ENCODE measurements at places on chromosomes 2 and 18. TPM values are rescaled to one million over a fixed set of nuclear protein-coding genes. Genes with fewer than 3 reads are reported as not detected.

ZC3H6 gene
- total RNA-seq = 20.1 TPM

- no peak overlapping the region for H3K27ac ChIP-seq
- no peaks in the 10 kb centered on the region for H3K36me3 ChIP-seq
- no peaks in the 10 kb centered on the region for H3K4me1 ChIP-seq
These were observed 19.3 kb upstream of the CPS1 start for GRCh38 chr2:210536973-210537650.

DNA sequence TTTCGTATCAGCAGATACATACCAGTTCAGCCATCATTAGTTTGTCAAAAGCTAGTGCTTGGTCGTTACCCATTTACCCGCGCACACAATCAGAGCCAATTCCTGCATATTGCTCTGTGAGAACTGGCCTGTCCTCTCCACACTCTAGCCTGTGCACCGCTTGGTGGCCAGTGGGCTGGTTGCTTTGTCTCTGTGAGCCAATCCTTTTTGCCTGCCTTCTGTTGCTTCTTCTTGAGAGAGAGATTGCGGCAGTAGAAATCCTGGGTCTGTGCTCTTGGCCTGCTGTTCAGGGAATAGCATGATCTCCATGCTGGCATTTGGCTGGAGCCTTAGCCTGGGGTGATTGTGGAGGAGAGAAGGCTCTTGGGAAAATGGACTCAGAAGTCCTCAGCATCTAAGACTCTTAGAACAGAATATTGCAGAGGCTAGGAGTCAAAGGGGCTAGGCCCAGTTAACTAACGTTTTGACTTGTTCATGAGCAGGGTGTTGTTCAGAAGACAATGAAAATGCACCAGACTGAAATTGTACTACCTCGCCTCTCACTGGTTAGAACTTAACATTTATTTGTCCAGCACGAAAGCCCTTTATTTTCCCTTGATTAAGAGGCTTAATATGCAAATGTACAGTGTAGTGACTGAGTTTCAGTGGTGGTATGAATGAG lies 37.1 kb downstream of the MAP4K4 start:
- no peak for DNase-seq
- H3K27ac ChIP-seq = no peak overlapping the region
- no peak overlapping the region for H3K4me3 ChIP-seq
- H3K4me1 ChIP-seq = peaks cover 42% of the 10 kb centered on the region

HOXD13 gene
- not detected for total RNA-seq

GALNT3 gene
- total RNA-seq = 63.4 TPM

KIAA2012 gene
- not detected for total RNA-seq

DNA sequence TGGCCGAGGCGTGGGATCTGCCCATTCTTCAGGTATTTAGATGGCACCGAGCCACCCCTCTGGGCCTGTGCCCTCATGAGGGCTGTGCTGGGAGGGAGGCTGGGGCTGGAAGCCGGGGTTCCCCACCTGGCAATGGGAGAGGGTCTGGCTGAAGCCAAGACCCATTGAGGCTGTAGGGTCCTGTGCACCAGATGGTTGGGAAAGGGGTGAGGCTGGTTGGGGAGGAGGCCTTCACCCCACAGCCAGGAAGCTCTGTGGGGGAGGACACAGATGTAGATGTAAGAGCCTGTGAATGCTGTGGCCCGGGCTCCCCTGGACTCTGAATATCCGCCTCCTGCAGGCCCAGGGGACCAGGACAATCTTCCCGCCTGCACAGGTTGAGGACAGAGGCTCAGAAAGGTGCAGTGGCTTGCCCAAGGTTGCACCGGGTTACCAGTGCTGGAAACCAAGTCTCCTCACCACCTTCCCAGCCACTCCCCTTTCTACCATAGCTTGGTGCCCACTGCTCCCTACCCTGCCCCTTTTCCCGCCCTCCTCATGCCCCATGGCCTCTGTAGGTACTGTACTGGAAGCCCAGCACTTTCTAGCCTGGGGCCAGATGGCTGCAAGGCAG lies 49.7 kb downstream of the PDCL3 start:
- no peaks in the 10 kb centered on the region for H3K36me3 ChIP-seq
- H3K27ac ChIP-seq = no peak overlapping the region
- no peaks in the 10 kb centered on the region for H3K27me3 ChIP-seq
- H3K4me3 ChIP-seq = no peak overlapping the region
- no peaks in the 10 kb centered on the region for H3K4me1 ChIP-seq
- DNase-seq = no peak

GRCh38 chr2:222592176-222592575 lies 63.7 kb downstream of the FARSB start:
- H3K36me3 ChIP-seq = no peaks in the 10 kb centered on the region
- no peak overlapping the region for H3K27ac ChIP-seq
- no peak overlapping the region for H3K4me3 ChIP-seq
- no peaks in the 10 kb centered on the region for H3K27me3 ChIP-seq
- DNase-seq = no peak
- peaks cover 22% of the 10 kb centered on the region for H3K4me1 ChIP-seq

DNA sequence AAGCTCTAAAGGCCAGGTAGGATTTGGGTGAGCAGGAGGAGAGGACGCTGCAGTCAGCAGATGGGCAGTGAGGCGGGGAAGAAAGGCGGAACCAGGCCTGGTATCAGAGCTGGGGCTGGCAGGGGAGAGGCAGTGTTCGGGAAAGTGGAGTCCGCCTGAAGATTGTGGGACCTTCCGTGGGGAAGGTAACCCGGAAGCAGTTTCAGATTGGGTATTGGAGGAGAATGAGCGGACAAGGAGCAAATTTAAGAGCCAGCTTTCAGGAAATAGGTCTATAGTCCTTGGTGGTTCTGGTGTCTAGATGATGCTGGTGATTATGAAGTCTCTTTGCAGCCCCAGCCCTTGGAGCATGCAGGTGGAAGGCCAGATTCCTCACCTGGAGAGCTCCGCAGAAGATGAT lies 51.0 kb downstream of the TCF7L1 start:
- no peaks in the 10 kb centered on the region for H3K36me3 ChIP-seq
- H3K27me3 ChIP-seq = no peaks in the 10 kb centered on the region
- H3K4me1 ChIP-seq = peaks cover 43% of the 10 kb centered on the region
- no peak overlapping the region for H3K27ac ChIP-seq

PLEKHH2 gene
- 27.5 TPM for total RNA-seq

DNA sequence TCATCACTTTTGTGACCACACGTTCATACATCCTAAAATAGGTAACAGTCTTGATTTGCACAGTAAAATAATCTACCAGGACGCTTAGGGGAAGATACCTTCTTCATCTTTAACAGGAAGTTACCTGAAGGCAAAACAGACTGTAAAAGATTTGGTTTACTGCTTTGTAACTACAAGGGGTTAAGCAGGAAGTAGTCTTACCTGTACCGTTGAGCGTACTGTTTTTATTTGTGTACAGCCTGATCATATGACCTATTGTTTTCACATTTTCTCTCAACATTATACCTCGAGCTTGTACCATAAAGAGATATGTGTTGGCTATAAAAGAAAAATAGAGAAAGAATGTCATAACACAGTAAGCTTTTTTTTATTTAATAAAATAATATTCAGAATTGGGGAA lies 18.3 kb downstream of the B4GALT6 start:
- no peak overlapping the region for H3K4me3 ChIP-seq
- no peak for DNase-seq
- H3K4me1 ChIP-seq = no peaks in the 10 kb centered on the region
- no peak overlapping the region for H3K27ac ChIP-seq
- no peaks in the 10 kb centered on the region for H3K36me3 ChIP-seq

MEIS1 gene
- total RNA-seq = 11.8 TPM

DNA sequence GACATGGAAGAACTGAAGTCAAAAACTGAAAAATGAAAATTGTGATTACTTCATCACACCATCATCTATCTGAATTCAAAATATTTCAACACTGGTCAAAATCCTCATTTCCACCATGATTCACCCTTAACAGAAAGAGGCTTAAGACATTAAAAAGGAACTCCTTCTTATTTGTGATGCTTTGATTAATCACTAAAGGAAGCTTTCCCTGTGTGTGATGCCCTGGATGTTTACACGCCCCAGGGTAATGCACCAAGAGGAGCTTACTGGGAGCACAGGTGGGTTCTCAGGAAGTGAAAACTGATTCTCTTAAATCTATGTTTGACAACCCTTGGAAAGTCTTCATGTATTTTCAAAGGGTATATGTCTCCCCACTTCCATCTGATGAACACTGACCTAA lies 11.5 kb downstream of the GRB14 start:
- no peak for DNase-seq
- no peaks in the 10 kb centered on the region for H3K36me3 ChIP-seq
- H3K27ac ChIP-seq = no peak overlapping the region
- H3K27me3 ChIP-seq = no peaks in the 10 kb centered on the region
- H3K4me3 ChIP-seq = no peak overlapping the region

DNA sequence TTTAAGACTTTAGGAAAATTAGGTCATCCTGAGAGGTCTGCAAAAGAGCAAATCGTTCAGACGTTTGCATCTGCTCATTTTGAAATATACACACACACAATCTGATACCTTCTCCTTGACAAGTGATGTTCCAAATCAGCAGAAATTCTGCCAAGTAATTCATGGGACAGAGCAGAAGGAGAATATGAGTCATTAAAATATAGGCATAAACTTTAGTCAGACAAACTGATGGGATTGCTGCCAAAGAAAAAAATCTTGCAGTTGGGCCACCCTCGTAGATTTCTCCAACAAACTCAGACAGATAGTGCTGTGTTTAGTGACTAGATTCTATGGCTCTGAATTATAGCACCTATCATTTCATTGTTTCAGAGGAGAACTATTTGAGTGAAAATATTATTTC lies 336.3 kb downstream of the NYAP2 start:
- H3K27me3 ChIP-seq = no peaks in the 10 kb centered on the region
- no peak overlapping the region for H3K27ac ChIP-seq
- H3K4me1 ChIP-seq = no peaks in the 10 kb centered on the region
- DNase-seq = no peak
- H3K36me3 ChIP-seq = no peaks in the 10 kb centered on the region
- no peak overlapping the region for H3K4me3 ChIP-seq

DCC gene
- total RNA-seq = 0.94 TPM
